T-helper 2 cell (primary cell): ENCODE measurements at places on chromosomes 16 and 17.
A peak's percentile ranks its signal among the peaks of the same experiment; 100 is the strongest.

GRCh38 chr16:3454093-3454492 is 10.6 kb downstream of the NAA60 start:
- no peak for DNase-seq

DNA sequence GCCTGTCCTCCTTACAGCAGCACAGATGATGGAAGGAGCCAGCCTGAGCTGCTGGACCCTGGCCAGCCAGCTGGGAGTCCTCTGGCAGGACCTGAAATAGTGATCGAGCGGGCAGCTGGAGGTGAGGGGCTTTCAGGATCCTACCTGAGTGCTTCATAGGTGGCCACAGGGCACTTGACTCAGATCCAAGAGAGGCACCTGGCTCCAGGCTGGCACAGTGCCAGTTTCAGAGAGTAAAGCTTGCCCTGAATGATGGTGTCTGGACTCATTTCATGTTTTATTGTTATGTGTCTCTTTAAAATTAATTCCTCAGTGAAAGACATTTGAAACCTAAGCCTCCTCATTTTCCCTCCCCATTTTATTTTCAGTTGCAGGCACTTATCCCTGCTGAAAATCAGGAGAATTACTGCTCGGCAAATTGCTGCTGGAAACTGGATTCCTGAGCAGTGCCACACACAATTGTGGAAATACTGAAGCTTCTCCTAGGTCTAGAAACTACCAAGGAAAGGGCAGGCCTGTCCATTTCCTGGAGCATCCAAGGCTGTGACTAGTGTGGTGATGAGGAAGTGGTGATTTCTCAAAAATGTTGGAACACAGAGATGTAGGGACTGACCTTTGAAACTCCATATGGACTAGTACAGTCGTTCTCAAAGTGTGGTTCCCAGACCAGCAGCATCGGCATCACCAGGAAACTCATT is 16.1 kb upstream of the ADAMTS18 start:
- no peak for DNase-seq

DNA sequence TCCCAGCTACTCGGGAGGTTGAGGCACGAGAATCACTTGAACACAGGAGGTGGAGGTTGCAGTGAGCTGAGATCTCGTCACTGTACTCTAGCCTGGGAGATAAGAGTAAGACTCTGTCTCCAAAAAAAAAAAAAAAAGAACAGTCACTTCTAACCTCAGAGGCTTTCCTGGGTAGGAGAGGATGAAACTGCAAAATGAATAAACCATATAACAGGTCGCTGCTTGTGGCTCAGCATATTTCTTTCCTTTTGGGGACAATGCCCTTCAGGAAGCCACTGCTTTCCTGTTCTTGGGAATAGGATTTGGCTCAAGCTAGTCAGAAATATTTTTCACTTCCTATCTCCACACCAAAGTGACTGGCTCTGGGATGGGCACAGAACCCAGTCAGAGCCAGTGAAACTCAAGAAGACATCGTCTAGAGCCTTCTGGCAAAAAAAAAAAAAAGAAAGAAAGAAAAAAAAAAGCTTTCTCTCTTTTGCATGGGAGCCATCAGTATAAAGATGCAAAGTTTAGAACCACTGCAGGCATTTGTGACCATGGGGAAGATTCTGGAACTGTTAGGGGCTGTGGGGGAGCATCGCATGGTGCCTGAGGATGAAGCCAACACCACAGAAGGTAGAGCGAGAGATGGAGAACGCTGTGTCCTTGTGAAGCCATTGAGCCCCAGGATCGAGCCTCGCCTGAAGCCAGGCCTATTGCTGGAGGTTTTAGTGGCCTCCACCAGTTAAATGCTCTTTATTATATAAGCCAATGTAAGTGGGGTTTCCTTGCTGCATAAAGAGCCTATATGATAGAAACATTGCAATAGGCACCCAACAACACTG is 71.8 kb upstream of the MRTFB start:
- DNase-seq: no peak

- no peak for DNase-seq
Observed at GRCh38 chr17:66467766-66468165, 165.4 kb downstream of the PRKCA start.

DNA sequence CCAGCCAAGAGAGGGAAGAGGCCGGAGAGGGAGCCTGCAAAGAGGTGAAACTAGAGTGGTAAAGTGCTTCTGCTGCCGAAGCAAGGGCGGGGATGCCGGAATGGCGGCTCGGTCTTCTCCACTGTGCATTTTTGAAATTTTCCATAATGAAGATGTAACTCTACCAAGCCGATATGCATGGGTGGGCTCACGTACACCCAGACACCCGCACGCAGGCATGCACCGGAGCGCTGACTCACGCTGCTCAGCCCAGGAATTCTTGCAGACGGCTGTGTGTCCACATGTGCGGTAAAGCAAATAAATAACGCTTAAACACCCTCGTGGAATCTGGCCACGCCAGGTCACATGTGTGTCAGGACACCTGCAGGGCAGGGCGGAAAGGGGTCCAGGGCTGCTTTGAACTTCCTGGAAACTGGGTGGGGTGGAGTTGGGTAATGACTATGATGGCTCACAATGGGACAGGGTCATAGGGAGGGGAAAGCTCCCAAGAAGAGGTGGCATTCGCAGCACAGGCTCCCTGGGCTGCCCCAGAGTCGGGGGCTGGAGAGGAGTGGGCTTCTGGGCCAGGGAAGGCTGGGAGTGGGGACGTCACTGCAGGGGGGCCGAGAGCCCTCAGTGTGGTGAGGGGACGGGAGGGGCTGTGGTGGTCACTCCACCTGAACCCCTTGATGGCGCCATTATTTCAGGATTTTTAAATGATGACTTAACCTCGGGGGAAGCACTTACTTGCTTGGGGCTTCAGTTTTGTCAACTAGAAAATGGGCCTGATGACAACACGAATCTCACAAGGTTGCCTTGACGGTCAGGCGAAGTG is 265.5 kb downstream of the PARN start:
- DNase-seq: no peak

DNA sequence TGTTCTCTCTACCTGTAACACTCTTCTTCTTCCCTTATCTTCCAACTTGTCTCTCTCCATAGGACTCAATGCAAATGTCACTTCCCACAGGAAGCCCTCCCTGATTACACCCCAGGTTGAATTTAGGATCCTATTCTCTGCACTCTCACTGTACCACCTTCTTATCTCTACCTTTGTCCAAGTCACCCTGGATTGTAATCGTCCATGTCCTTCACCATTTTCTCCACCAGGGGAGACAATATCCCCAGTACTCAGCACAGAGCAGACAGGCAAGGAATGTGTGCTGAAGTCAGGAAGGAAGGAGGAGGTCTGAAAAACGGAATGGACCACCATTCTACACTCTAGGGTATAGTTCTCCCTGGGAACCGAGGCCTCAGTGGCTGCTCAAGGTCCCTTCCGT is 14.2 kb downstream of the C16orf82 start:
- peak; percentile 6 for DNase-seq

DNA sequence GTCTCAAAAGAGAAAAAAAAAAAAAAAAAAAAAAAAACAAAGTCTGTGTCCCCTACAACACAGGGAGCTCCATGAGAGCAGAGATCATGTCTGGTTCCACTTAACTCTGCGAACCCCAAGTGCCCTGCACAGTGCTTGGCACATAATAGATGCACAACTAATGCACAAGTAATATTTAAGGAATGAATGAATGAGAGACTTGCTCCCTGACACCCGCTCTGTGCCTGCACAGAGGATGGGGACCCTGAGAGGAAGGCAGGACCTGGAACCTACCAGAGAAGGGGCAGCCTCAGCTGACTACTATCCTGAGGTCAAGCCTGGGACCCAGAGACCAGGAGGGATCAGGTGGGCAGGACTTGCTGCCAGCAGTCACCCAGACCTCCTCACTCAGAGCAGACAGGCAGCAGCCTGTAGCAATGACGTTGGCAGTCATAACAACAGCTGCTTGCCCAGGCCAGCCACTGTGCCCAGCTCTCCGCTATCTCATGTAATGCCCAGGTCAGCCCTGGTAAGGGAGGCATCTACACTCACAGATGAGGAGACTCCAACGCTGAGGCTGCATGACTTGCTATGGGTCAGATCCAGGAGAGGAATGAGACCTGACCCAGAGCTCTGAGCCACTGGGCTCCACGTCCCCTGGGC is 2.9 kb downstream of the MYO15A start:
- DNase-seq: no peak

DNA sequence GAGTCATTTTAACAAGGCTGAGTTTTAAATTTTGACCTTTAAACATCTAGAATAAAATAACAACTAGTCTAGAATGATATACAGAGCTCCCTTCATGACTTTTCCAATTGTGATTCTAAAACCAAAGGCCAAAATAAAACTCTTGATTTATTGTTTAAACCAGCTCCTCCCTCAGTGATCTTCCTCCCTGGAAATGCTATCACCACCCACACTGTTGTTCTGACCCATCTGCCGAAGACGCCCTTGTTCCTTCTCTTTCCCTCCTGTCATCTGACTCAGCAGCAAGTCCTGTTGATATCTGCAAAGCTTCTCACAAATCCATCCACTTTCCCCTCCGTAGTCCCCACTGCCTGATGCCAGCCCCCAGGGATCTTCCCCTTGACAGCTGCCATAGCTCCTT is 231.6 kb upstream of the DYNLRB2 start:
- no peak for DNase-seq

DNA sequence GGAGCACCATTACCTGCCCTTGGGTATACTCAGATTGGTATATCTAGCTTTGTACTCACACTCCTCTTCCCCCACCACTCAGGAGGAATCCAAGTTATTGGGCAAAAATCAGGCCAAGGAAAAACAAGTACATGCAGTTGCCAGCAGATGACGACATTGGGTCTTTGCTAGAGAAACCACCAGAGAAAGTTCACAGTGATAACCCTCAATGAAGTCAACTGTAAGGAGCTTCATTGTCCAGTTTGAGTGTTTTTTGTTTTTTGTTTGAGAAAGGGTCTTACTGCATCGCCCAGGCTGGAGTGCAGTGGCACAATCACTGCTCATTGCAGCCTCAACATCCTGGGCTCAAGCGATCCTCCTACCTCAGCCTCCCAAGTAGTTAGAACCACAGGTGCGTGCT is 34.6 kb upstream of the TOX3 start:
- no peak for DNase-seq

GRCh38 chr16:48503336-48503735 is 106.6 kb downstream of the N4BP1 start:
- no peak for DNase-seq

DNA sequence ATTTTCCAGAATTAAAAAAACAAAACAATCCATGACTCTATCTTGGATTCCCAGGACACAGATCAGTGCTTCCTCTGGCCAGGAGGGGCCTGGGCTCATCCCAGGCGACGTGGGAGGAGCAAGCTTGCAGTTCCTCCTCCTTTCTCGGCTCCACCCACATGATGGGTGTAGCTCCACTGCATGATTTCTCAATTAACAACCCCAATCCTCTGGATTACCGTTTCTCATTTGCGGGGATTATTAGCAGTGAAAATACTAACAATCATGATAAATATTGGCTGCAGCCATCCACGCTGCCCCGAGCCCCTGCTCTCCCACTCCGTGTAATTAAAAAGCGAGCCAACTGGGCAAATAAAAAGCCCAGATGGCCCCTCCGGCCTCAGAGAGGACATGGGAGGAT is 46.4 kb upstream of the SDK2 start:
- DNase-seq: no peak

DNA sequence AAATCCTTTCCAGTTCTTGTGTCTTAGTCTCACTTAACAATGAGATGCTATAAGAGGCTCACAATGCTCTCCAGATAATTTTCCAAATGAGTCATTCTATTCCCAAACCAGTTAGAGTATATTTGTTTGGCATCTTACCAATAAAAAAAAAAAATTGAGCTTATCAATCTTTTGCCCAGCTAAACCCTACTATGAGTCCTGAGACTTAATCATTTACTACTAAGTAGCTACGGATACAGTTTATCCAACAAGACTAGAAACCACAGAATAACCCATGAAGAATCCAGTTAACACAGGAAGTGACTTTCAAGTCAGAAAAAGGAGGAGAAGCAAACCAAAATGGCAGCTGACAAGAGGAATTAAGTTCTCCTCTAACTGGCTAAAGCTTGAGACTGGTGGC is 330.3 kb upstream of the XYLT1 start:
- no peak for DNase-seq

GRCh38 chr16:78211946-78212345 is 112.5 kb downstream of the WWOX start:
- no peak for DNase-seq

GRCh38 chr17:69373069-69373468 is 41.4 kb upstream of the MAP2K6 start:
- DNase-seq: no peak

- DNase-seq: no peak
Observed at GRCh38 chr16:14658063-14658462, 25.3 kb downstream of the BFAR start.

DNA sequence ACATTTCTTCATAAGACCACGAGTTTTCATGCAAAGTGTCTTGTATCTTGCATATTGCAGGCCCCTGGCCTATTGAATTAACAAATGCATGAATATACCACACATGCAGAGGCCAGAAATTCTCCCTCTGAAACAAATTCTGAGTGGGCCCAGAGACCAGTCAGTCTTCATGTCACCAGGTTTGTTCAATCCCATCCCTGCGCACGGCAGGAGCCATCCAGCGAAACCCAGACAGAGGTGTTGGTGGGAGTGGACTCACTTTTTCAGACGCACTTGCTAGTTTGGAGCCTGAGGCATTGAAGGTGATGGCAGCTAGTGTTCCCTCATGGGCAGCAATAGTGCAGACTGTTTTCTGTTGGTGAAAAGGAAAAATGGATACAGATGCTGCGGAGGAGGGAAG is 21.9 kb downstream of the WIPI1 start:
- no peak for DNase-seq

GRCh38 chr17:39015546-39015935 is 48.3 kb upstream of the FBXO47 start:
- DNase-seq: no peak

DNA sequence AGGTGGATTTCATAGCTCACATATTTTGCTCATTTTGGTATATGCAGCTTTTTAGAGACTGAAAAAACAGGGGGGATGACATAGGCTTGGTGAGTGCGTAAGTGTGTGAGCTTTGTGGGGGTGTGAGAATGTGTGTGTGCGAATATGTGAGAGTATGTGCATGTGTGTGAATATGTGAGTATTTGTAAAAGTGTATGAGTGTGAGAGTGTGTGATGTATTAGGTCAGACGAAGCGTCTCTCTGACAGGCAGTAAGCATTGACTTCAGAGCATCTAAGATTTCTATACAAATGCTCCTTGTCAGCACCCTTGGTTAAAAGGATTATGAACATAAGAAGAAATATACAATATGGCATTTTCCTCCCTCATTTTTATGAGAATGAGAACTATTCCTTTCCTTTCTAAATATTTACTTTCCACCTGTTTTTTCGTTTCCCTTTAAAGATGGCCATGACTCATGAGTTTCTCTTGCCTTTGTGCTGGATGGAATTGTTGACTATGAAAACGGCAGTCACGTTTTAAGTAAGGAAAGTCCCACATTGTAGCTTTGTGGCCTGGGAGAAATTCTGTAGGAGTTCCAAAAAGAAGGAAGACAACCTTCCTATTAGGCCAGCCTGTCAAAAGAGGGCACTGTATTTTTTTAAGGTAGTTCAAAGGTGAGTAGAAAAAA is 276.4 kb downstream of the FOXL1 start:
- no peak for DNase-seq

GRCh38 chr16:84868829-84869472 is 49.2 kb downstream of the CRISPLD2 start:
- DNase-seq: no peak

GRCh38 chr17:40124279-40125141 is 2.7 kb downstream of the MSL1 start:
- DNase-seq: no peak

- no peak for DNase-seq
Observed at GRCh38 chr17:8898636-8899035, 31.2 kb upstream of the PIK3R6 start.
